Amygdala (tissue), 56 donors: ENCODE measurements at places on chromosomes 16 and 17.

DNA sequence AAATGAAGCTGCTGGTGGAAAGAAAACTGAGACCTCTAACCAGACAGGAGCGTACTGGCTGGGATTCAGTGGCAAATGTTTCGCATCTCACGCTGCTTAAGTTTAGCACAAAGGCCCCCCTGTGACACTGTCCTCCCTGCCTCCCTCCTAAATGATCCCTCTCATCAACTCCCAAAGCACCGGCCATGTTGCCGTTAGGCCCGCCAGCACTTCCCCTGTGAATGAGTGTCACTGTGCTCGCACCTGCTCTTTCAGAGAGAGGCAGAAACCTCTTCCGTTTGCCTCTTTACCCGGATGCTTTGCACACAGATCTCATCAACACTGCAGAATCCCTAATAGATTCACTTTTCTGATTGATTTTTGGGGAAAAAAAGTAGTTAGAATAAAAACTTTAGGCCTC is 26.5 kb downstream of the MBTPS1 start:
- DNase-seq, result no peak

DNA sequence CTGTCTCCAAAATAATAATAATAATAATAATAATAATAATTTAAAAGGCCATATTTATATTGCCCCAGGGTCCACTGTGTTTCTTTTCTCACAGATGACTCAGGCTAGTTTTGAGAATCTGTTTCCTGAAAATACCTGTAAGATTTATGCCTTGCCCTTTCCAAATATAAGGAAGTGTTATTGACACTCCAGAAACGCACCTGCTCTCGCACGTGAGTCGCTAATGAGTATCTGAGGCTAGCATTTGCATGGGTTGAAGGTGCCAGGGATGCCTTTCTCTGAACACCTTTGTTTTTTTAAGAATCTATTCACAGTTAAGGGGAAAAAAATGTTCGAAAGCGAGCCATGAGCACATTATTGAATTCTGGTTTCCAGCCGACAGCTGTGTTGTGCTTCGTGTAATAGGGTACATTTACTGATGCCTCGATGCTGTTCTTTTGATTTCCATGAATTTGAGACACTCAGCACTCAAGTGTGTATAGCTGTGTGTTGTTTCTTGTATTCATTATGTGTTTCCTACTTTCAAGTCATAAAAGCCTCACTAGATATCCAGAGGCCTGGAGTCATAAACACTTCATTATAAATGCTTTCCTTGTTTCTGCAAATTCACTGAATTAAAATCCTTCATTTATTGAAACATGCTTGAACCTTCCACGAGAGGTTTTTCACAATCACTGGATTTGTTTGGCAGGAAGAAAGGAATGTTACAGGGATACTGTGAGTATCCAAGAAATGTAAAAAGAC is 45.0 kb upstream of the NOL11 start:
- DNase-seq, result no peak

DNA sequence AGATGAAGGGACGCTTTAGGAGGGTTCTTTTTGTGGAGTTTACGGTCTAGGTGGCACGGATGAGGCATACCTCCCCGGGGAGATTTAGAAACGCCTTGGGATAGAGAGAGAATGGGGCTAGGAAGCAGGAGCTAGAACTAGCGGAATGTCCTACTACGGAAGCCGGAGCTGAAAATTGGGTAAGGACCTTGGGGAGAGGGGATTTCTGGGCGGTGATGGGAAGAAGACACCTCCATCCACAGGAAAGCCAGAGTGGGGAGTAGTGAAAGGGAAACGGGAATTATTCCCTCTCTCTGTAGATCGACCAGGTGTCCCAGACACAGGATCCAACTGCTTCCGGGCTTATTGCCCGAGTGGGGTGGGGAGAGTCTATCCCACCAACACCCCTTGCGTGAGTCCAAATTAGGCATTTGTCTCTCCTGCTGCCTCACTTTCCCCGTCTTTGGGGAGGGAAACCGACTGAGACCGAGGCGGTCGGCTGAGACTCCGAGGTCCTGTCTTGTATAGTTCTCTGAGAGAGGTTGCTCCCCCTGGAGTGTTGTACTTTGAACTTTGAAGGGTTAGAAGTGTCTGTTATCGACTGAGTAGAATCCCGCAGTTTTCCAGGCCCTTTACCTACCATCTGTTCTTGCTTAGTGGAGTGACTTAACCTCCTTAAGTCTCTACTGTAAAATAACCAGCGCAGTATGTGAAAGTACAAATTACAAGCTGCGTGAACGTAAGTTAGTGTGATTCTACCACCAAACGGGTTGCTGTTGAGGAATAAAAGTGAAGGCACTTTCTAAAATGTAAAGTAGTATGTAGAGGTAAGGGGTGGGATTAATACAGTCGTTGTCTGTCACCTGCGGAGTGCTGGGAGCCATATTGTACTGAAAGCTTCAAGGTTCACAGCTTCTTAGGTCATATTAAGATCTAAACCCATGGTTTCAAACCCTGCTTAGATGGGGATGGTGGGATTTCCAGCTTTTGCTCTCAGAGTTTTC is 1.0 kb downstream of the RSPRY1 start:
- DNase-seq, result no peak

DNA sequence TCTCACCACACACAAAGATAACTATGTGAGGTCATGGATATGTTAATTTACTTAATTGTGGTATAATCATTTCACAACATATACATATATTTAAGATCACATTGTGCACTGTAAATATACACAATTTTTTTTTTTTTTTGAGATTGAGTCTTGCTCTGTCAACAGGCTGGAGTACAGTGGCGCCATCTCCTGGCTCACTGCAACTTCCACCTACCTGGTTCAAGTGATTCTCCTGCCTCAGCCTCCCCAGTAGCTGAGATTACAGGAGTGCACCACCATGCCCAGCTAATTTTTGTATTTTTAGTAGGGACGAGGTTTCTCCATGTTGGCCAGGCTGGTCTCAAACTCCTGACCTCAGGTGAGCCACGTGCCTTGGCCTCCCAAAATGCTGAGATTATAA is 11.5 kb upstream of the PRSS54 start:
- DNase-seq, result no peak

DNA sequence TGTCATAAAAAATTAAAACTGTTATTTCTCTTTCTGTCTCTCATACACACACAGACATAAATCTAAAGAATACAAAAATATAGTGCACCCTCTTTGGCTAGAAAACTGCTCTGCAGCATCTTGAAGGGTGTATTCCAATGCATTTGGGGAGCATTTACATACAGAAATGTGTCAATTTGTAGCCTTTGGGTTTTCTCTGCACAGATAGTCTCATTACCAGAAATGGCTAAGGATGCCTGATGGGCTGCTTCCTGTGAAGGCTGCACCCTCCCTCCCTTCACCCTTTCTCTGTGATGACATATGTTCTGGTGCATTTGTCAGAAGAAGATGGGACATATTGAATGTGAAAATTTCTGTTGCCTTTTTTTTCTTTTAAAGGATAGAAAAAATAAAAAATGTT is 1239.3 kb downstream of the CDH11 start:
- no peak for DNase-seq

DNA sequence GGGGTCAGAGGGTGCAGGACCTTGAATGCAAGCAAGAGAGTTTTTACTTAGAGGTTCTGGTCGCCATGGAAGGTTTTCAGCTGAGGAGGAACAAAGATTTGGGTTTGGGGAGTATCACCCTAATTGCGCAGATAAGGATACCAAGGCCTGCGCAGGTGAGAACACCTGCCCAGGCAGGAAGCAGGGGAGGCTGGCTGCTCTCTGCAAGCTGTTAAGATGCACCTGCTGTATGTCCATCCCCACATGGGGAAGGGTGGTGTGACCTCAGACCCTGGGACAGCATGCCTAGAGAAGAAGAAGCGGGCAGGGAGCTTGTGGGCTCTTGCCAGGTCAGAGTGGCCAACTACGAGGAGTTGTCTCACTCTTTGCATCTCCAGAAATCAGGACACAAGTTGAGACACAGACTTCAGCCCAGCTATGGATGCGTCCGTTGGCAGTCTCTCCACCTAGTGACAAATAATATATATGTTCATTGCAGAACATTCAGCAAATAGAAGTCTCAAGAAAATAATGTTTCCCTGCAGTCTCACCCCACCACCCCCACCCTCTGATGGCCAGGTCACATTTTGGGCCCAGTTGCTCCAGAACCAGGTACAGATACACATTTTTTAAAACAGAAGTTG is 77.7 kb downstream of the SREBF1 start:
- no peak for DNase-seq

DNA sequence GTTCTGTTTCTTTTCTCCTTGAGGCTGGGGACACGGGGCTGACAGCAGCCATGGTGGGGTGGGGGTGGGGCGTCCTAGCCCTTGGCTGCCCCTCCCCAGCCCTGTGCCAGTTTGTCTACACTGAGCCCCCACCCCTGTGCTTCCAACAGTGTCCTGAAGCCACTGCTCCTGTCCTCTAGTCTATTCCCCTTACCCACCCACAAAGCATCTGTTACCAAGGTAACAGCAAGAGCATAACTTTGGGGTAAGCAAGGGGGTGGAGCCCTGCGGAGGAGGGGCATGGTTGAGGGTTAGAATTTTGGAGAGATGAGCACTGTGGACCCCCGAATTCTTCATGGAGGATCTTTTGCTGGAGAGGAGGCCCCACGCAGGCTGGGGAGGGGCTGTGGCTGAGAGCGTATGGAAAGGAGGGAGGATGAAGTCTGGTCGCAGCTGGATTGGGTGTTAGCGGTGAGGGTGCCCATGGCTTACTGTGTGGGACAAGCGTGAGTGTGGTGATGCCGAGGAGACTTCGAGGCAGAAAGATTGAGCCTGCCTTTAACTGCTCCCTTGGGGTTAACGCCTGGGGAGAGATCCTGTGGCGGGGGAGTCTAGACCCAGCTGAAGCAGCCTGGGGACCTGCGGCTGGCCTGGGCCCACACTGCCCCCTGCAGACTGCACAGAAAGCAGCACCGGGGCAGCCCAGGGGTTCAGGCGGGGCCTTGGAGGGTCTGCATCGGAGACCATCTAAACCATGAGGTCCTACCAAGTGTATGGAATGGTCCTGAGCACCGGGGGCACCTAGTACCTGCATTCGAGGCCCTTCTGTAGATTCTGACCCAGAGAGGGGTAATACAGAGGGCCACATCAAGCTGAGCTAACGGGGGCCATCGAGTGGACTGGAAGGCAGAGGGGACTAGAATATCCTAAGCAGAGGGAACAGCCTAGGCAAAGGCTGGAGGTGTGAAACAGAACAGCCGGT is 6.1 kb upstream of the STAC2 start:
- peak; percentile 13 for DNase-seq

DNA sequence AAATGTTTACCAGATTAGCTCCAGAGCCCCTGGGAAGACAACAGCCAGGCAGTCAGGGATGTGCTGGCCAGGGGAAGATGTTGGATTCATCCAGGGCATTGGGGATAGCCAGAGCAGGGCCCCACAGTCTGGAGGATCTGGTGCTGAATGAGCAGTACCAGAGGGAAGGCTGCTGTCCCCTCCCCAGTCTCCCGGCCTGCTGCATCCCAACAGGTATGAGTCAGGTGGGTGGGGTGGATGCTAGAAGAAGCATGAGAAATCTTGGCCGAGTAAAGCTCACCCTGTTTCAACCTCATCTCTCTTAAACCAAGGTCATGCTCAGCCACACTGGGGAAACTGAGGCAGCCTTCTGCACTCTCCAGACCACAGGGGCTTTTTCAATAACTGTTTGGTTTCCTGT is 71.9 kb upstream of the SEC14L1 start:
- DNase-seq, result no peak

DNA sequence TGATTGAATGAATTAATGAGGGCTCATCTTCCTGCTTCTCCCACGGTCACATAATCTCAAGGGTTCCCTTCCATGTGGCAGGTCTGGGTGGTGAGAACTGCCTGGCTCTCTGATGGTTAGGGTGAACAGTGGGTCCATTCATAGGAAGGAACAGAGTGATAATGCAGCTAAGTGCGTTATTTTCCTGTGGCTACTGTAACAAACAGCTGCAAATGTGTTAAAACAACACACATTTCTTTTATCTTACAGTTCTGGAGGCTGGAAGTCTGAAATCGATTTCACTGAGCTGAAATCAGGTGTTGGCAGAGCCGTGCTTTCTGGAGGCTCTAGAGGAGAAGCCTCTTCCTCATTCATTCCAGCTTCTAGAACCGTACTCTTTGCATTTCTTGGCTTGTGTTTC is 95.3 kb downstream of the BMERB1 start:
- DNase-seq, result no peak

DNA sequence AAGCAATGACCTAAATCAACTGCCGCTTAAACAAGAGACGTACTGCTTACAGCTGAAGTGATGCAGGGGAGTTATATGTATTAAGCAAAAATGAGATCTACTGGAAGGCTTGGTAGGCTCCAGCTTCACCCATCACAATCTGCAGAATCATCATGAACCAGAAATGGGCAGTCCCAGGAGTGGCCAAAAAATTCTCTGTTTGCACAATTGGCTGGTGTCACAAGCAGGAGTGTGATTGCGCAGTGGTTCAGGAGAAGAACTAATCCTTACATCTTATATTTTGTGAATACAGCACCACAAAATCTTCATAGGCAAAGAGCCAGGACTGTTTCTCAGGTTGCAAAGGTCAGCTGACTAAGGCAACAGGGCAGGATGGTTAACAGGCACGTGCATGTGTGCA is 75.9 kb downstream of the CES1 start:
- no peak for DNase-seq

GRCh38 chr17:50060951-50061712 is 5.2 kb downstream of the ITGA3 start:
- no peak for DNase-seq

DNA sequence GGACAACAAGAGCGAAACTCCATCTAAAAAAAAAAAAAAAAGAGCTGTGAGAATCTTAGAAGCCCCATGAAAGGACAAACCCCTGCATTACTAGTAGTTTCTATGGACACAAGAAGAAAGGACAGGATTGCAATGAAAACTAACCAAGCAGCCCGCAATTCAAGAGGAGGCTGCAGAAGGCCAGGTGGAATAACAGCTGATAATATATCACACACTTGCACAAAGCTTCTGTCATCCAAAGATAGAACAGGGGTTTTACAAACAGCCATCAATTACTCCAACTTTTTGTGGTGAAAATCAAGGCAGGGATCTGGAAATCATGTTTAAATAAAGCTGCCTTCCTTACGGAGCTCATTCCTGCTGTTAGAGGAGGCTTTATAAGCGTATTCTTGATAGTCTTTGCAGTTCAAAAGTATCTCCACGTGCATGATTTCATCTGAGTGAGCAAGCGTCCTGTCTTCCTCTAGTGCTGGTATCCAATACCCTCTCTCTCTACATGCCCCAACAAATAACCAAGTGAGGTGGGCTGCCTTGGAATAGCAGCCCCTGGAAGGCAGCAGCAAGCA is 23.1 kb upstream of the TMEM94 start:
- no peak for DNase-seq

- DNase-seq, result no peak
Measured at GRCh38 chr16:4339909-4340308, 11.2 kb downstream of the PAM16 start.

- no peak for DNase-seq
Measured at GRCh38 chr16:88406096-88407041, 23.6 kb downstream of the ZNF469 start.

- DNase-seq, result no peak
Measured at GRCh38 chr16:4597174-4597573, 17.5 kb downstream of the UBALD1 start.

DNA sequence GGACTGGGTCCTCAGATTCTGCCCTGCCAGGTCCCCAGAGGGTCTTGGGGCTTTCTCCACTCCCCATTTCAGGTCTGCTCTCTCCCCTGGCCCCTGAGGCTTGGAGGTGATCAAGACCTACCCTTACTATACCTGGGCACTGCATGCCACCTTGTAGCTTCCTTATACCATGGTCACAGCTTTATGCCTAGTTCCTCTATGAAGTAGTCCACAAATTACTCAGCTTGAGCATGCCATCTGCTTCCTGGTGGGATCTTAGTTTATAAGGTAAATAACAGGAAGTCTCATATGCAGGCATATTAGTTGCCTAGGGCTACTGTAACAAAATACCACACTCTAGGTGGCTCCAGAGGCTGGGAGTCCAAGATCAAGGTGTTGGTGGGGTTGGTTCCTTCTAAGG is 11.0 kb upstream of the PMFBP1 start:
- no peak for DNase-seq
